Skin of body (tissue), 3 donors: ENCODE measurements at places on chromosomes 13 and 19.

DNA sequence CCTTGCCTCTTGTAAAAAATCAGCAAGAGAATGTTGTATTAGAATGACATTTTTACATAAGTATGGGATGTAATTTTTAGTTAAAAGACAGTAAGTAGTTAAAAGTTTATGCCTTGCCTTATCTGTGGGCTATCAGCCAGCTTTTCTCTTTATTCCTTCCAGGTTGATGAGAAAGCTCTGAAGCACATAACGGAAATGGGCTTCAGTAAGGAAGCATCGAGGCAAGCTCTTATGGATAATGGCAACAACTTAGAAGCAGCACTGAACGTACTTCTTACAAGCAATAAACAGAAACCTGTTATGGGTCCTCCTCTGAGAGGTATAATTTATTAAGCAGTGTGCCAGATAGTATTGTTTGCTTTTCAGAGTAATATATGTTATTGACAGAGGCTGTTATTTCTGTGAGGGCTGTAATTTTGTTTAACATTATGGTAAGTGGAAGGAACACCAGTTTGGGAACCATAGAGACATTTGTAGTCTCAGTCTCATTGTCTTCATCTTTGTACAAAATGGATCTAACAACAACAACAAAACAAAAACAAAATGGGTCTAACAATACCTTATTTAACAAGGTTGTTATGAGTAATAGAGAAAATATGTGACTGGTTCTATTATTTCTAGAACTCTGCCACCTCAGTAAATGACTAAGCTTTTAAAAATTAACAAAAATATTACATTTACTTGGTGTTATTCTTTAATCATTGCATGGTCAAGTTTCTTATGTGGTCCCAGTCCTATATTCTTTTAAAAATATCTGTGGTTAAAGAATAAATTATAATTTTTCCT lies 112.8 kb downstream of the TDRD3 start:
- DNase-seq: no peak

- no peak for DNase-seq
These were observed 2.6 kb upstream of the NAT14 start for GRCh38 chr19:55482156-55482961.

- DNase-seq: no peak
These were observed 351.9 kb downstream of the EFNB2 start for GRCh38 chr13:106183410-106184065.

DNA sequence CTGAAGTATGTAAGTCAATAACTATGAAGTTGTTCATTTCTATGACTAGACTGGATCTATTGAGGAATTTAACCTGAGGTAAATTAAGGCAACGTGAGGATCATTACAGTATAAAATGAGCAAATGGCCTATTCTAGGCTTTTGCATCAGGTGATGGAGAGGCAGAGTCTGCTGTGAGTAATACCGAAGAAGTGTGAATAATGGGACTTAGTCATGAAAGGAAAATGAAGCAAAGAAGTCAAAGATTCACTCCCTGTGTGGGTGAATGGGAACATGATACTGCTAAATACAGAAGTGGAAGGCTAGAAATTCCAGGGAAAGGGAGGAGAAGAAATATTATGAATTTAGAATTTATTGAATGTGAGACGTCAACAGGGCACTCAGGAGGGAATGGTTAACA lies 774.1 kb downstream of the LIG4 start:
- DNase-seq: no peak

- no peak for DNase-seq
These were observed 549.6 kb upstream of the SLC10A2 start for GRCh38 chr13:103615771-103616170.
